ENCODE measurements at places on chromosomes 12 and 14.

GRCh38 chr14:103136388-103137271 lies 13.4 kb downstream of the TNFAIP2 start:
- peak; percentile 38 for DNase-seq

- peak; percentile 61 for DNase-seq
Measured at GRCh38 chr12:44930972-44931600, 55.0 kb upstream of the NELL2 start.

- DNase-seq = no peak
Measured at GRCh38 chr12:45012749-45013148, 38.1 kb downstream of the DBX2 start.

- no peak for DNase-seq
Measured at GRCh38 chr14:90056826-90057225, 5.0 kb upstream of the KCNK13 start.

Measured in NB4 (cell line).